ENCODE measurements at places on chromosomes 7 and 10.

GRCh38 chr7:130201796-130202195, 3.4 kb downstream of the TMEM209 start:
- DNase-seq: no peak

DNA sequence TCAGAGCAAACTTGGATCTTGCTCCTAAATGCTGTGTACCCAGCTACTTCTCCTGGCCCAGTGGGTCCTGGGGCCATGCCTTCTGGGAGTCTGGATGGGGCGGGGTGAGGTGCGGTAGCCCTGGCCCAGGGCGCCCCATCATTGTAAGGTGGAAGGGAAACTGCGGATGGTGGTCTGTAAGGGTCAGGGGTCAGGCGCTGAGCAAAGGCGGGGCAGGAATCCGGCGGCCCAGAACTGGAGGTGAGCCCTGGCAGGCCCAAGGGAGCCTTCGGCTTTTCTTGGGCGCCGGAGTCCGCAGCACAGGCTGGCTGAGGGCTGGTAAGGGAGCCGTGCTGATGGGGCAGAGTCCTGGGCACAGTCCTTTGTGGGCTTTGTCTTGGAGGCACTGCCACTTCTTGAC, 66.5 kb upstream of the CTBP2 start:
- no peak for DNase-seq

GRCh38 chr10:78894089-78894840, 174.5 kb upstream of the ZMIZ1 start:
- DNase-seq: no peak

DNA sequence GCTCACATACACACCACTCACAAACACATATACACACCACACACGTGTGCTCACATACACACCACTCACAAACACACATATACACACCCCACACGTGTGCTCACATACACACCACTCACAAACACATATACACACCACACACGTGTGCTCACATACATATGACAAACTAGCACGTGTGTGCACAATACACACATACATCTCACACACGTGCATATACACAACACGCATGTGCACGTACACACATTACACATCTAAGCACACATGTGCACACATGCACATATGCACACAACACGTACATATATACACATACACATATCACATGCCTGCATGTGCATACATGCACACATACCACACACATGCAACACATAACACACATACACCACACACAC, 78.3 kb upstream of the FOXK1 start:
- no peak for DNase-seq

GRCh38 chr7:96921771-96922170, 83.6 kb upstream of the DLX6 start:
- DNase-seq: no peak

DNA sequence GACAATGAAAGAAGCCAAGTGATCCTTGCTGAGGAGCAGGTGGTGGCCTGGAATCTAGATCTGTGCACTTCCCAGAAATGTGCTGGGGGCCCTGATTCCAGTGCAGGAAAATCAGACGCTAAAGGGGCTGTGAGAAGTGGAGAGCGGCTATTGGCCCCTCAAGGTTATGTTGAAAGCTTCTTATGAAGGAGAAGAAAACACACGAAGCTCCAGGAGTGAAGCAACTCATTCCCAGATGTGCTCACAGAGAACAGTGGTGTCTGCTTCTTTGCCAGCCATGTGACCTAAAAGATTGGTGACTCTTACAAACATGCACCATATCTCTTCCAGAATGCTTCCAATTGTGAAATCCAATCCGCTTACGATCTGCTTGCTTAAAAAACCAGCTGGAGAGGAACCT, 679.3 kb upstream of the IGFBP3 start:
- DNase-seq: no peak

DNA sequence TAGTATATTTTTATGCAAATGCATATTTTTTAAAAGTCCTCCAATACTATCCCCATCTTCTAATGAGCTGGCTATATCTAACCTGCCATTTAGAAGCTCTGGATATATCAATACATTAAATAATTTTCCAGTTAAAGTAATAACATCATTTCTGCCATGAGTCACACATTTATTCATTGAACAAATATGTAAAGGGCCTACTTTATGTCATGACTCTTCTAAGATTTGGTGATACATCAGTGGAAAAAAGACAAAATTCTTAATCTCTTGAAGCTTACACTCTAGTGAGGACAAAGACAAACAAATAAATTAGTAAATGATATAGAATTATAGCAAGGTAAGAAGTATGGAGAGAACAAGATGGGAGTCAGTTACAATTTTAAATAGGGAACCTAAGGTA, 716.8 kb upstream of the LRRTM3 start:
- no peak for DNase-seq

DNA sequence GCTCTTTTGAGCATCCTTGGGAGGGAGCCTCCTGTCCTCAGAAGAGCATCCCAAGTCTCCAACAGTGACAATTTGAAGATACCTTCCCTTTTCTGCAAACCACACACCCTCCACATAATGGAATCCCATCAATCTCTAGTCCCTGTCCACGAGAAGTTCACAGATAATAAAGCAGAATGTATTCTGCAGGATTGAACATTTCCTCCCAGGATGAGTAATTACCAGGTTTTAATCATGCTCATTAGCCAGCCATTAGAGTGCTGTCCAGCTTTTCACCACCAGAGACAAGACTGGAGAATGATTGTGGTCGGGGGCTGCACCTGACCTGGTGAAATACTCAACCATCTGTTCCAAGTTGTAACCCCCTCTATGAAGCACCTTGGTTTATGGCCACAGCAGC, 958.6 kb downstream of the KCNMA1 start:
- DNase-seq: no peak

GRCh38 chr10:43027331-43027955, 49.4 kb upstream of the RET start:
- DNase-seq: no peak

- DNase-seq: no peak
Observed at GRCh38 chr7:17932770-17933169, 7.5 kb downstream of the SNX13 start.

- no peak for DNase-seq
Observed at GRCh38 chr10:132543916-132544743, 6.5 kb downstream of the INPP5A start.

DNA sequence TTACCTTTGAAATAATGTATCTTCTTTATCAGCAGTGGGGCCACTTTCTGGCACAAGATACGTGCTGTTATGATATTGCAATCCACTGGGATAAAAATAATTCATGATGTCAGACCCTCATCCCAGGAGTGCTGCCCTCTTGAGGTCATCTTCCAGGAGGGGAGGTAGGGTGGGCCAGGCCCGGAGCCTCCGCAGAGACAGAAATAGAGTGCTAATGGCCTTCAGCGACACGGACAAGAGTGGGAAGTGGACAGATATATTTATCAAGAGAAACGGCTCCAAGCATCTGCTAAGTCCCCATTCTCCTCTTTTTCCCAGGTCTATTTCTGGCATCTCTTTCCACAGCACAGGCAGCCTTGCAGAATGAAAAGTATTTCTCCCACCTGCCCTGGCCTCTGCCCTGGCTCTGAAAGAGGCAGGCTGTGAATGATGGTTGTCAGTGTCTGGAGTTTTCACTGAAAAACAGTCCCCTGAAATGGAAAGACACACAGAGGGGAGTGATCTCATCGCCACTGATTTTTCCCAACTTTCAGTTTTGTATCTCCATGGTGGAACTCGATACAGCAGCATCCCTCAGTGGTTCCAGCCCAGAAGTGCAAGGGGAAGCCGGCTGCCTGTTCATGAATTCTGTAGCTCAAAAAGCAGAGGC, 251.7 kb upstream of the MYO3A start:
- DNase-seq: peak; percentile 59

GRCh38 chr10:24346877-24347519, 138.1 kb downstream of the KIAA1217 start:
- no peak for DNase-seq

- no peak for DNase-seq
Observed at GRCh38 chr7:29565634-29565981, 2.0 kb downstream of the PRR15 start.

DNA sequence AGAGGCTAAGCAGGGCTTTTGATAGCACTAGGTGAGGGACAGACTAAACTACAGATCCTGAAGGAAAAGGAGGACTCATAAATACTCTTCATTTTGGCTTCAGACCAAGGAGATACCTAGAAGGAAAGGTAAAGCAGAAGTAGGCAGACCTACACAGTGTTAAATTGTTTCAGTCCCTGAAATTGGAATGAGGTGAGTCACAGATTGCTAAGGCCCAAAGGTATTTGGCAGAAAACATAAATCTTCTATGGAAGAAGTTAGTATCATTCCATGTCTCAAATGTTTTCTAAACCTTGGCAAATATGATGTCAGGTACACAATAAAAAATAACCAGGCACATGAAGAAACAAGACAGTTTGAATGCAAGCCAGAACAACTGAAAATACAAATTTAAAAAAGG, 30.0 kb downstream of the MTERF1 start:
- no peak for DNase-seq

DNA sequence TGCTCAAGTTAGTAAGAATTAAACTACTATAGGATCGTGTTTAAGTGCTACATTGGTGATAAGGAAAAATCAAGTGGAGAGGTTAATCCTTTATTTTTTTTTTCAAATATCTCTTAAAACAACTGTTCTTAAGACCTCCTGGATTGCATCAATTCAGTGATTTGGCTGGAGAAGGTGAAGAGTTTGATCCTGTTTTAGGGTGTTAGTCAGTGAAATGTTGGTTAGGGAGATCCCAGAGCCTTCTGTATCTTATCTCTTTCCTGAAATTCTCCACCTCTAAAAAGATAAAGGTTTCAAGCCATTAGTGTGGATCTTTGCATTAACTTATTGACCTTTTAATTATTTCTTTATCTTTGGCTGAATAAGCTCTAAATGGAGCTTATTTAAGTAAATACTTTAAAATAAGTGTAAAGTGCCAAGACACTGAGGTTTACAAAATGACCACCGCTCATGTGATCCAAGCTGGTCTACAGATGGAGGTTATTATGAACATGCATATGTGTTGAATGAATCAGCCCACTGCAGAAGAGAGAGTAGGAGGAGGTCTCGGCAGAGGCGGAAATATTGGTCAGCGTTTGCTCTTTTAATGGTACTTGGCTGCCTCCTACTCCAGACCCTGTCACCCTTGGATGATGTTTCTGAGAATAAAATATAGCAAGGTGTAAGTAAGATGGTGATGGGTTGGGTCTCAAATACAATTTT, 51.8 kb upstream of the BMPER start:
- no peak for DNase-seq

GRCh38 chr10:78619896-78620295, 448.9 kb upstream of the ZMIZ1 start:
- no peak for DNase-seq

DNA sequence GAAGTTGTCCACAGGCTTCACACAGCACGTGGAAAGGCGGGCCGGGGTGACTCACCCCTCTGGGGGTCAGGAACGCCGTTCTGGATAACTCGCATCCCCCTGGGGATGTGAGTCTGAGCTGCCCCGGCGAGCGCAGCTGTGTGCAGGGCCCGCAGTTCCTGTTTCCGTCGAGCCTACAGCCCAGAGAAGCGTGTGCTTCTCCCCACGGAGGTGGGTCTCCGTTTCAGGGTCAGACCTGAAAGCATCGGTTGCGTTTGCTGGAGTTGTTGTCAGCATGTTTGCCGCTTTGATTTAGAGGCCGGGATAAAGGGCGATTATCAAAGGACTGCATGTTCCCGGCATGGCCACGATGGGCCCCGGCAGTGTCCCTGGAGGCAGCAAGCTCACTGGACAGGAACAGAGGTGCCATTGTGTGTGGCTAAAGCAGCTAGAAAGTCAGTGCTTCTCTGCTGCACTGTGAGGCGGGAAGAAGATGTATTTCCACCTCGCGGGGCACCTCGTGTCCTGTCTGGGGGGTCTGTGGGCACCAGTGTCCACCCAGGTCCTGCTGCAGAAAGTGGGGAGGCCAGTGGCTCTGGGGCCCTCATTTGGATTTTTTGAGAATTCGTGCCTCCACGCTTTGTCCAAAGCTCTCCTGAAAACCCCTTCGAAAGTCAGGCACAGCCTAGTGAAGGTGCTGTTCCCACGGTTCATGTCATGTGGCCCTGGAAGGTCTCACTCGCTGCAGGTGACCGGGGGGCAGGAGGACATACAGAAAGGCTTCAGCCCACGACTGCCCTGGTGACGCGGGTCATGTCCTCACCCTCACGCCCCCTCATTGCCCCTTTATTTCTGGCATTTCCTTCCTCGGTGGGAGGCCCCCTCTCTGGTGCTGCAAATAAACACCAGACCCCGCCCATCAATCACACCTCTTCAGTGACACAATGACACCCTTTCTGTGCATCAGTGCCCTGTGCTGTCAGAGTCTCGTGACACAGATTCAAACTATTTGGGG, 27.4 kb upstream of the GDI2 start:
- DNase-seq: peak; percentile 44

- DNase-seq: no peak
Observed at GRCh38 chr7:72058579-72058978, 353.6 kb downstream of the CALN1 start.

DNA sequence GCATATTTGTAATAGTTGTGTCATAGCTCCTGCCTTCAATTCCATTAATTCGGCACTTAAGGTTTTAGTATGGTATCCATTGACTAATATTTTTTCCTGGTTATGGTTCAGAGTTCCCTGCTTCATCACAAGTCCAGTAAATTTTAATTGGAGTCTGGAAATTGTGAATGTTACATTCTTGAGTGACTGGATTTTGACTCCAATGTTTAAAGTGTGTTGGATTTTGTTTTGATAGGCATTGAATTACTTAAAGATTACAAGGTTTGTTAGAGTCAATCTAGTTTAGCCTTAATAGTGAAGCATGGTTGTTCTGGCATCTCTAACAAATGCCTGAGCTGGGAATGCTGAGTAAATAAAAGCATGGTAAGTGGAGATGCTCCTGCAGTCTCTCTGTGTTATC, 326.6 kb upstream of the IGFBP3 start:
- DNase-seq: no peak

- no peak for DNase-seq
Observed at GRCh38 chr10:52517012-52517411, 202.9 kb downstream of the DKK1 start.

GRCh38 chr7:11083214-11083568, 109.5 kb downstream of the PHF14 start:
- no peak for DNase-seq

- no peak for DNase-seq
Observed at GRCh38 chr10:95976362-95977229, 66.8 kb upstream of the CCNJ start.

GRCh38 chr10:43209074-43209455, 57.8 kb downstream of the RASGEF1A start:
- DNase-seq: peak; percentile 21

GRCh38 chr10:114103284-114103683, 59.6 kb downstream of the ADRB1 start:
- no peak for DNase-seq

- DNase-seq: peak; percentile 48
Observed at GRCh38 chr7:112484671-112485167, 3.9 kb downstream of the LSMEM1 start.

DNA sequence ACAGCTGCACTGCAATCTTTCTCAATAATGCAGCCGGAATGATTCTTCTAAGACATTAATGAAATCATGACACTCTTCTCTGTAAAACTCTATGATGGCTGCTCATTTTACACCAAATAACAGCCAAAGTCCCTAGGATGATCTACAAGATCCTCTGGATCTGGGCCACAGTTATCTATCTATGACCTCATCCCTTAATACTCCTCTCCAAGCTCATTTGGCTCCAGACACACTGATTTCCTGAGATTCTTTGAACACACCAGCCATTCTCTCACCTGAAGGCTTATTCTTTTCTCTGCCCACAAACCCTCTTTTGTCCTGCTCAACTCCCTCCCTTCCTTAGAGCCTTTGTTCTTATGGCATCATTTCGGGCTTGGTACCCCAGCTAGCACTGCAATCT, 577.4 kb upstream of the ANKRD30A start:
- DNase-seq: no peak
